ENCODE measurements at places on chromosomes 16 and 17. TPM values are rescaled to one million over a fixed set of nuclear protein-coding genes. Genes with fewer than 3 reads are reported as not detected.

NT5C gene
- total RNA-seq: 66.6 TPM

RBFOX1 gene
- not detected for total RNA-seq

ITGAX gene
- 1.9 TPM for total RNA-seq

PRR15L gene
- total RNA-seq: 11.0 TPM

SCPEP1 gene
- total RNA-seq: 68.1 TPM

MYLK3 gene
- 0.08 TPM for total RNA-seq

MSLN gene
- total RNA-seq: 2.8 TPM

IL17C gene
- not detected for total RNA-seq

All from esophagus mucosa (tissue), 1 donor.